ENCODE measurements at places on chromosomes 16 and 17.

DNA sequence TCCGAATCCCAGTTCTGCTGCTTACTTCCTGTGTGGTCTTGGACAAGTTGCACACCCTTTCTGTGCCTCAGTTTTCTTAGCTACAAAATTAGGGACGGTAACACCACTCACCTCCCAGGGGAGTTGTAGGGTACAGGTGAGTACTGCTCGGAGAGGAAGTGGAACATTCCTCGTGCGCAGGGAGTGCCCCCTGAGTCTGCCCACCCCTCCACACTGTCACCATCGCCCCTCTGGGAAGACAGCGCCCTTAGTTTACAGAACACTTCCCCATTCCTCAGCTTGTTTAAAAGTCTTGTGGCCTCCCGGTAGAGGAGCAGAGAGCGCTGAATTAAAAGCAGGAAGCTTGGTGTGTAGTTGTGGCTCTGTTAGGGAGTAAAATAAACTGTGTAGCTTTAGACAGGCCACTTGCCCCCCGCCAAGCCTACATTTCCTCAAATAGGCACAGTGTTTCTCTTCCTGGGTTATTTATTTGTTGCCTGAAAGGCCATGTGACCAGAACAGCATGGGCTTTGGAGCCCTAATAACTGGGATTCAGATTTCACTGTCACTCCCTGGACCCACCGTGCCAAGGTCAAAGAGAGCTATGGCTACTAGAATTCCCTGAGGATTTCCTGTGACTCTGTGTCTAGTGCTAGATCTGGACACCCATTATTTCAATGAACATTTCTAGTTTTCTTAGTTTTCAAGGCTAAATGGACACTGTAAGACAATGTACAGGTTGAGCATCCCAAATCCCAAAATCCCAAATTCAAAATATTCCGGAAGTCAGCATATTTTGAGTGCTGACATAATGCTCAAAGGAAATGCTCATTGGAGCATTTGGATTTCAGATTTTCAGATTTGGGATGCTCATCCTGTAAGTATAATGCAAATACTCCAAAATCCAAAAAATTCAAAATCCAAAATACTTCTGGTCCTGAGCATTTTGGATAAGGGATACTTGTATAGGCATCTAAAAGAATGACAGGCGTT, 372.5 kb downstream of the SNX29 start:
- no peak for DNase-seq

GRCh38 chr17:2949469-2950044, 113.8 kb downstream of the OR1D5 start:
- no peak for DNase-seq

DNA sequence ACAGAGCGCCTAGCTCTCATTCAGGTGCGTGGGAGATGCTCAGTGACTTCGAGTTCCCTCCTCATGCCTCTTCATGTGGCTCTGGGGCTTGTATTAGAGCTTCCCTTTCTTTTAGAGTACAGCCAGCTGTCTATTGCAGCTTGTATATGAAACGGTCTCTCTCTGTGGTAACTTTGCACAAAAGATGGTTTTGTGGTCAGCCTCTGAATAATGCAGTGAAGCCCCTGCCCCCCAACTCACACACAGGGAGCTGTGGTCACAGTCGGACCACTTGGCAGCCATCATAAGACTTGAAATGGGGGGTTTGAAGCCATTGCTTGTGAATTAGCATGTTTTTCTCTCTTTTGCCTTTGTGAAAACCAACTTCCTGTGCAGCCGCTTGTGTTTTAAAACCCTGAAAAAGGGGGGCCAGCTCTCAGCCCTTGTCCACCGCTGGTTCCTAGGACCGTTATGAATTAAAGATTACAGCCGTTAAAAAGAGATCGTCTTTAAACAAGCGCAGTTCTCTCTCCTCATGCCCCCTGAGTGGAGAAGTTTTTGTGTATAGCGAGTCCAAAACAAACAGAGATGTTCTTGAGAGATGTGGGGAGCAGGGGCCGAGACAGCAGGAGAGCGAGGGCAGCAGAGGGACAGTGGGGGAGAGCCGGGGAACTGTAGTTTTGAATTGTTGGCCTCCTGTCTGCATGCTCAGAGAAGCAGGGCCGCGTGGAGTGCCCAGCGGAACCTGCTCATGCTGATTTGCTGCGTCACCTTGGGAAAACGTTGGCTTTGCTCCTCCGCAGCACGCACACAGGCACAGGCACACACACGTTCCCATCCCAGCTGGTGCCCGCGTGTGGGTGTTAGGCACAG, 199.0 kb downstream of the MSI2 start:
- DNase-seq: no peak

- DNase-seq: no peak
Measured at GRCh38 chr17:57091186-57091618, 6.2 kb downstream of the AKAP1 start.

DNA sequence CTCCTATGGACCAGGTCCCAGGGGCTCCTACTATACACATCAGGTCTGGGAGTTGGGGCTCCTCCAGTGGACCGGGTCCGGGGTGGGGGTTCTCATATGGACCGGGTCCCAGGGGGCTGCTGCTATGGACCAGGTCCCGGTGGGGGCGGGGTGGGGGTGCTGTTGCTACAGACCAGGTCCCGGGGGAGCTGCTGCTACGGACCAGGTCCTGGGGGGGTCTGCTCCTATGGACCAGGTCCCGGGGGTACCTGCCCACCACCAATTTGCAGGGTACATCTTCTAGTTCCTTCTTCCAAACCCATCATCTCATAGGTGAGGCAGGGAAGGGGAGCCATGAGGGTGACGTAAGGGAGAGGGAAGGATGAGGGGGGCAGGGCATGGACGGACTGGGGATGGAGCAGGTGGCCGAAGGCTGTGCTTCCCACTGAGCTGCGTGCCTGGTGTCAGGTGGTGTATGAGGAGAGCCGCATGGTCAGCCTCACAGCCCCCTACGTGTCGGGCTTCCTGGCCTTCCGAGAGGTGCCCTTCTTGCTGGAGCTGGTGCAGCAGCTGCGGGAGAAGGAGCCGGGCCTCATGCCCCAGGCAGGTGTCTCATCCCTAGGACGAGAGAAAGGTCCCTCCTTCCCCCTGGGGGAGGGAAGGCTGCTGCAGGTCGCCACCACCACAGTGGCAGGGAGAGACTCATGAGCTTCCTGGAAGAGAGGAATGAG, 6.6 kb downstream of the ENDOV start:
- DNase-seq: no peak

GRCh38 chr16:75647112-75647491, 363 bp downstream of the KARS1 start:
- no peak for DNase-seq

DNA sequence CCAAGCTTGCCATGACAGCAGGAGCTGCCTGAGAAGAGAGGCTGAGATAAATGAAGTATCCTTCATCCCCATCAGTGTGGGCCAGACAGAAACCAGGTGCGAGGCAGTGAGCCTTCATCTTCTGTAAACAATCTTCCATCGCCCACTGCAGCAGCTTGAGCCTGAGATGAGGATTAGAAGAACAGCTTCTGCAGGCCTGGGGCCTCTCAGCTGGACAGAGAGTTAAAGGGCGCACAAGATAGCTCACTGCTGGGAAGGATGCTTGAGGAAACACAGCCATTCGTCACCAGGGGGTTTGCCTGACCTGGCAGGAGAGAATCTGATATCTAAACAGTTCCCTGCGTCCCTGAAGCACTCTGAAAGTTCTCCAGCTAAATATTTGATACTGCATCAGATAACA, 27.1 kb downstream of the HOXB1 start:
- no peak for DNase-seq

- no peak for DNase-seq
Measured at GRCh38 chr17:51255673-51256072, 4.2 kb downstream of the MBTD1 start.

DNA sequence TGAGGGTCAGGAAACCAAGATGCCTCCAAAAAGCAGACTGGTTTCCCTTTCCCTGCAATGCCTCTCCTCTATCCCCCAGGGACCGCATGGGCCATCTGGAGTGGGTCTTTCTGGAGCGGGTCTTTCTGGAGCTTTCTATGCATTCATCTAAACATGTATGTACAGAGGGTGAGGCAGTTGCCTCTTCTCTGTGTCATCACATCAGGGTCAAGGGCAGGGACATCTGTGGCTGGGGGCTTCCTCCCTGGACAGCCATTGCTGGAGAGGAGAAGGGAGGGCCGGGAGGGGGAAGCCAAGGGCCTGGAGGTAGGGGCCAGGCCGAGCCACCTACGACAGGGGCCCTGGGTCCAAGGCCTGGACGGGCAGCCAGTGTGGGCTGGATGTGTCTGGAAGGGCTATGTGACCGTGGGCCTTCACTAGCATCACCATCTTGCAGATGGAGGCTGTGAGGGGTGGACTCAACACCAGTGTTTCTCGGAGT, 840 bp downstream of the ADCY7 start:
- no peak for DNase-seq

GRCh38 chr17:73539166-73539565, 105.1 kb downstream of the SDK2 start:
- DNase-seq: no peak

DNA sequence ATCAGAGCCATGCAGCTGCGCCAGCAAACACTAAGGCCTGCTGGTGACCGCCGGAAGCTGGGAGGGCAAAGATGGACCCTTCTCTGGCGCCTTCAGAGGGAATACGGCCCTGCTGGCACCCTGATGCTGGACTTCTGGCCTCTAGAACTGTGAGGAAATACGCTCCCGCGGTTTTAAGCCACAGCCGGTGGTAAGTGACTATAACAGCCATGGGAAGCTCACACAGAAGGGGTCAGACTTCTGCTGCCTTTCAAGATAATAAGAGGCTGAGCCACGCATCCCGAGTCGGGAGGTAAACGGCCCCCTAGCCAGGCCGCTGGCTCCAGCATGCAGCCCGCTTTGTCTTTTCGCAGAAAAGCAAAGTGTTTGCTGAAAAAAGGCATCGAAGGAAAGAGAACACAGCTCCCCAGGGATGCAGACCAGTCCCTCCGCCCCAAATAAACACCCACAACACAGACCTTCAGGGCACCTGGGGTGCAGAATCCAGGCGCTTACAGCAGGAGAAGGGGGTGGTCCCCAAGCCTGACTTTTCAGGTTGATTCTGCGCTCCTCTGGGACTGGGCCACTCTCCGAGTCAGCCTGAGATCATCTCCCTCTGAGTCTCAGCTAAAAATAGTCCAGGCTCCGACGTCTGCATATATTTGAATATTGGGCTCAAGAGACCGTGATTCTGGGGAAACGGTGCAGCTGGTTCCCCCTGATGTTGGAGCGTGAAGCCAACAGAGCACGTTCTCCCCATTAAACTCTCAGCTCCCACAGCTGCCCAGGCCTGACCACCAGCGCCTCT, 89.7 kb downstream of the MGAT5B start:
- DNase-seq: no peak

DNA sequence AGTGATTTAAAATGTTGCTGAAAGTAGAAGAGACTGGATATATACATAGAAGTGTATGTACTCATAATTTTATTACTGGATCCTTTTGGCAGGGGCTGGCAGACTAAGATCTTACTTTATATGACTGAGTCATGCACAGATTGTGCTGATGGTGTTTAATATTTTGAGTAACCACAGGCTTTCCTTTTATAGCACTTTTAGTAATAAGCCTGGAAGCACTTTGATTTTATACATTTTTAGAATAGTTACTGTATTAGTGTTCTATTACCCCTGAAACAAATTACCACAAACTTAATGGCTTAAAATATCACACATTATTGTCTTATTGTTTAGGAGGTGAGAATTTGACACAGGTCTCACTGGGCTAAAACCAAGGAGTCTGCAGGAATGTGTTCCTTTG, 113.4 kb upstream of the CDH8 start:
- DNase-seq: no peak

GRCh38 chr17:42078396-42079043, 19.8 kb downstream of the ZNF385C start:
- DNase-seq: no peak

DNA sequence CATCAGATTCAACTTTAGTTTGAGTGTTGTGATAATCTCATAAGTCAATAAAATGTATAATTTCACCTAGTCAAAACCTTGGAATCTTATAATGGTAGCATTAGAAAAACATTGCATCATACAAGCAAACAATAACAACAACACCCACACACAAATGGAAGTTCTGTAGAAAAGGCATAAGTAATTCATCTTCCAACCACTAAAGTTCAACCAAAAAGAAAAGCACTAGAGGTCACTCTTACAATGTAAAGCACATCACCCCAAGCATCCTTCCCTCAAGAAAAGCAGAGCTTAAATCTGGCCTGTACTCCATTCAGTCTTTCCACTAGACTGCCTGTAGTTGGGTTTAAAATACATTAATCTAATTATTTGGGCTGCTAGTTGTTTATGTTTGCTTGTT, 1.8 kb downstream of the CNTNAP4 start:
- no peak for DNase-seq

GRCh38 chr17:8698162-8698971, 46.3 kb downstream of the CCDC42 start:
- DNase-seq: no peak

- no peak for DNase-seq
Measured at GRCh38 chr17:74290340-74290739, 16.3 kb downstream of the DNAI2 start.

DNA sequence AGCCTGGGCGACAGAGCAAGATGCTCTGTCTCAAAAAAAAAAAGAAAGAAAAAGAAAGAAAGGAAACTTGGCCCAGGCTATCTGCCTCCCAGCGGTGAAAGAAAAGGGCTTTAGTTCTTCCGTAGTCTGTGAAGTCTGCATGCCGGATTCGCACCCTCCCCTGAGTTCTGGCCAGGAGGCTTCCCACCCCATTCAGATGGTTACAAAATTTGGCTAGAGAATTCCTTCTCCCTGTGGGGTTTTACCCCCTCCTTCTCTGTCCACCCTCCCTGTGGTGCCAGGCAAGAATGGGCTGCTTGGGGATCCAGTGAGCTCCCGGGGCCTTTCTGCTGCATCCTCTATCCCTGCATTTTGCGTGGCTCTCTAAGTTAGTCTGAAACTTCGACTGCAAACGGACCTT, 37.8 kb downstream of the PAFAH1B1 start:
- no peak for DNase-seq

DNA sequence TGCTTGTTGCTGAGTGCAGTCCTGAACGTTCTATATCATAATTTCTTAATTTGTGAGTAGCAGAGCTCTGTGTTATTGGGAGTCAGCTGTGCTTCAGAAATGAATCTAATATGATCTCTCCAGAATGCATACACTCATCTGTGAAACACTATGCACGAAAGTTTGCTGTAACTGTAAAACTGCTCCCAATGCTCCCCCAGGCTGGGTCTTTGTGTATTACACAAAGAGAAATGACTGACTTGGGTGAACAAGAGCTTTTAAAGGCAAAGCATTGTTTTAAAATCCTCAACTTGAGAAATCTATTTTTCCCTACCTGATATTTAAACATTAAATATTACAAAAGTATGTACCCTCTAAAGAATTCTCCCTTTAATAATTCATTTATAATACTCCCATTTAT, 636.7 kb upstream of the KIF2B start:
- DNase-seq: no peak

DNA sequence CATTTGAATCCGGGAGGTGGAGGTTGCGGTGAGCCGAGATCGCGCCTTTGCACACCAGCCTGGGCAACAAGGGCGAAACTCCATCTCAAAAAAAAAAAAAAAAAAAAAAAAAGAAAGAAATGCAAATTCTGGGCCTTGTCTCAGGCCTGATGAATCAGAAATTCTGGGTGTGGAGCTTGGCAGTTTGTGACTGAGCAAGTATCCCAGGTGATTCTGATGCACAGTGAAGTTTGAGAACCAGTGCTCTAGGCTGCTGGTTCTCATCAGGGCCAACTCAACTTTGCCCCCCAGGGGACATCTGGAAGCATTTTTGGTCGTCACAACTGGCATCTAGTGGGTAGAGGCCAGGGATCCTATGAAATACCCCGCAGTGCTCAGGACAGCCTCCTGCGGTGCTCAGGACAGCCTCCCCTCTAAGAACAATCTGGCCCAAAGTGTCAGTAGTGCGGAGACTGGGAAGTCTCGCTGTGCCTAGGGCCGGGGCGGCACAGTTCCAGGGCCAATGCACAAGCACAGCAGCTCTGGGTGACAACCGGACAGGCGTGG, 55.9 kb downstream of the SDK2 start:
- no peak for DNase-seq

GRCh38 chr17:13874817-13875216, 194.5 kb upstream of the COX10 start:
- no peak for DNase-seq

Data from stimulated activated CD4-positive, alpha-beta T cell treated with anti-CD3 and anti-CD28 coated beads, TNF-alpha, amount 100 ng/mL, for 48 hours (primary cell).